ENCODE measurements at places on chromosomes 7 and 10.

- DNase-seq, result no peak
Observed at GRCh38 chr7:55019691-55020465, 1.1 kb downstream of the EGFR start.

DNA sequence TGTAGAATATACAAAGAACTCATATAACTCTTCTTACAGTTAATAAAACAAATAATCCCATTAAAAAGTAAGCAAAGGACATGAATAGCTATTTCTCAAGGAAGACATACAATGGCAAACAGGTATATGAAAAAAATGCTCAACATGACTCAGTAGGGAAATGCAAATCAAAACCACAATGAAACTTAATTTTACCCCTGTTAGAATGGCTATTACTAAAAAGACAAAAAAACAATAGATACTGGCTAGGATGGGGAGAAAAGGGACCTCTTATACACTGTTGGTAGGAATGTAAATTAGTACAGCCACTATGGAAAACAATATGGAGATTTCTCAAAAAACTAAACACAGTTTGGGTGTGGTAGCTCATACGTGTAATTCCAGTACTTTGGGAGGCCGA, 37.8 kb downstream of the HERPUD2 start:
- DNase-seq, result no peak

DNA sequence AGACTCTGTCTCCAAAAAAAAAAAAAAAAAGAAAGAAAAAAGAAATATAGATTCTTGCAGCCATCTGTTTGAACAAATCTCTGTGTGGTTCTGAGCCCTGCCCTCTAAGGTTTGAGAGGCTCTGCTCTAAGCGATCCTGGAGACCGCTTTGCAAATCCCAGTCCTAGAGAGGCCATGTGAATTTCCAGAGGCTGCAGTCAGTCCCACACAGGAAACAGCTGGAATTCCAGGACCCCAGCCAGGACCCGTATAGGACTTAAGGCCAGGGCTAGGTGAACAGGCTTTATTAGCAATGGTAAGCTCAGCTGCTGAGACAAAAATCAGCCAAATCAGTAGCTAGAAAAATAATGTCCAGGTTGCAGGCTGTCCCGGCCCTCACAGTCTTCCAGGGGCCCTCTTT, 154.8 kb downstream of the RPS24 start:
- no peak for DNase-seq

DNA sequence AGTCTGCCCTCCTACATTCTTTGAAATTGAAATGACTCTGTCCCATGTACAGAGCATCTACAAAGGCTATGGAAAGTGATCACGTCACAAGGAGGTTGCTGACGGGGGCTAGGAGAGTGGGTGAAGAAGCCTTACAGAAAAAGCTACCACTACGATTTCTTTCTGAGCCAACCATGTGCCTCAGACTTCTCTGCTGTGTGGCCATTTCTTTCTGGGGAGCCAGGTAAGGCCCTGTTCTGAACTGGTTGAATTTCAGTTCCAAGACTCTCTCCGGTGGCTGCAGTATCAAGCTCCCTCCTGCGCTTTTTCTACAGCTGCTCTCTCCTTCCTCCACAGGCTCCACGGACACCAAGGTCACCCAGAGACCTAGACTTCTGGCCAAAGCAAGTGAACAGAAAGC, 112.5 kb upstream of the PRSS1 start:
- DNase-seq, result peak; percentile 28

DNA sequence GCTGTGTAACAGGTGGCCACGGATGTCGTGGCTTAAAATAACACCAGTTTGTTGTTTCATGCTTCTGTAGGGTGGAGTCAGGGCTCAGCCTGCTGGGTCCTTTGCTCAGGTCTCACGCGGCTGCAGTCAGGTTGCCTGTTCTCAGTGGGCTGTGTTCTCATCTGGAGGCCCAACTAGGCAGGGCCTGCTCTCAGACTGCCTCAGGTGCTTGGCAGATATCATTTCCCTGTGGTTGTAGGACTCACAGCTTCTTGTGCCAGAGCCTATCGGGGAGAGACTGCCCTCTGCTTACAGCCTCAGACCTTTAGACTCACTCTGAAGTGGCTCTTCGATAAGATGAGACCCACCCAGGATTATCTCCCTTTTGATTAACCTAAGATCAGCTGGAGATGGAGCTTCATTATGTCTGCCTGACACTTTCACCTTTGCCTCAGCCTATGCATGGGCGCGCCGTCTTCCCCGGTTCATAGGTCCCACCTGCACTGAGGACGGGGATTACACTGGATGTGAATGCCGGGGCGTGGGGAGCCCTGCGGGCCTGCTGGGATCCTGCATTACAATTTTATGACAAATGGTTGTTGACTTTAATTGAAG, 55.3 kb downstream of the INPP5A start:
- no peak for DNase-seq

DNA sequence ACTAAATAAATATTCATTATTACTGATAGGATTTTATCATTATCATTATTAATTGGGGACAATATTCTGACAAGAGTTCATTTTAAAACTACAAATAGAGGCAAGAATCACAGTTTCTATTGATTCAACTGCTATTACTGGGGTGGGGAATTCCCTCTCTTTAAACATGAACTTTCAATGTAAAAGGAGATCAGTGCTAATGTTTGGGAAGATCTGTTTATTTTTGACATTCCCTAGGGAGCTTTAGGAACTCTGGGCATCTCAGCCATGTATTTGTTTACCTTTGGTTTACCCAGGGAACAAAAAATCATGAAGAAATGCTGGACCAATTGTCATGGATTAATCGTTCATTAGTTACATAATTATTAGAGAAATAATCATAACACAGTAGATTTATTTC, 443.2 kb upstream of the AKR1E2 start:
- no peak for DNase-seq

DNA sequence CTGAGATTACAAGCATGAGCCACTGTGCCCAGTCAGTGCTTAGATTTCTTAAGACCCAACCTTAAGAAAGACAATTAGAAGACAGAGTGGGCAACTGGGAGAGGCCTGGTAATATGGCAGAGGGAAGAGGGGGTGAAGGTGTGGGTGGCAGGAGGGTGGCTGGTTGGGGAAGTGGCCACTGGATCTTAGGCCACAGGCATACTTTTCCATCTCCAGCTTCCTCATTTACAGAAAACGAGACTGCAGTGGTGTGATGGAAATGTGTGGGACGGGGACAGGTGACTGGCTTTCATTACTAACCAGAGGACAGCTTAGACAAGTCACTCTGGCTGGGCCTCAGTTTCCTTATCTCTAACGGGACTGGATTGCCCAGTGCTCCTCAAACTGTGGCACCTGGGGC, 1.0 kb upstream of the FFAR4 start:
- no peak for DNase-seq

DNA sequence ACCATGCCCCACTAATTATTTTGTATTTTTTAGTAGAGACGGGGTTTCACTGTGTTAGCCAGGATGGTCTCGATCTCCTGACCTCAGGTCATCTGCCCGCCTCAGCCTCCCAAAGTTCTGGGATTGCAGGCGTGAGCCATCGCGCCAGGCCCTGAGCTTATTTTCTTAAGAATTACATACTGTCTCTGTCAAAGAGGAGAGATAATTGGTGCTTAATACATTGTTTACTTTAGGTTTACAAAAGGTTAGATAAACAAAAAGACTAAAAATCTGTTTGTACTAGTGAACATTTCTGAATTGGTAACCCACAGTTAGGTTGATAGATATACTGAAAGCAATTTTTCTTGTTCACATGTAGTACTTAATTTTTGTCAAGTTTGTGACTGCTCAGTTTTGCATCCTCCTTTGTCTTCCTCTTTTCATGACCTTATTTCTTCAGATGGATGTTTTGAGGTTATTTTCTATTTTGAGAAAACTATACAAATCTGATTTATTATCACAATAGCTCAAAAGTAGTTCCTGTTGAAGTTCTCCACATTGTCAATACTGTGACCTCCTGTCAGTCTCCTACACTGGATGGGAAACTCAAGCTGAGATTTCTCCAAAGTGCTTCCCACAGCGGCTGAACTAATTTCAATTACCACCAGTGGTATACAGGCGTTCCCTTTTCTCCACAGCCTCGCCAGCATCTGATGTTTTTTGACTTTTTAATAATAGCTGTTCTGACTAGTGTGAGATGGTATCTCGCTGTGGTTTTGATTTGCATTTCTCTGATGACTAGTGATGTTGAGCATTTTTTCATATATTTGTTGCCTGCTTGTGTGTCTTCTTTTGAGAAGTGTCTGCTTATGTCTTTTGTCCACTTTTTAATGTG, 22.5 kb downstream of the HHEX start:
- DNase-seq, result no peak

DNA sequence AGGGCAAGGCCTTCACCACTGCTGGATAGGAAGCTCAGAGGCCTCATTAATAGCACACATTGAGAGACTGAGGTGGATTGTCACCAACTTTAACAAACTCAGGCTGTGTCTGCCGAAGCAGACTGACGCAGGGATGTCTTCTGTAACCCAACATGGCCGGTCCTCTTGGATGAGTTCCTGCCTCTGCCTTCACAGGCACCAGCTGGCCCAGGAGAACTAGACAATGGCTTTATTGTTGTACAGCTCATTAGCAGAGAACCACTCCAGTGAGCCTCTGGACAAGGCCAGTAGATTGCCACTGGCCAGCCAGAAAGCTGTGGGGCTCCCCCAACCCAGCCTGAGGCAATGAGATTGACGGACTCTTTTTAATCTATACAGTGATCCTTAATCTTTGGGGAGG, 9.4 kb downstream of the NODAL start:
- DNase-seq, result no peak

DNA sequence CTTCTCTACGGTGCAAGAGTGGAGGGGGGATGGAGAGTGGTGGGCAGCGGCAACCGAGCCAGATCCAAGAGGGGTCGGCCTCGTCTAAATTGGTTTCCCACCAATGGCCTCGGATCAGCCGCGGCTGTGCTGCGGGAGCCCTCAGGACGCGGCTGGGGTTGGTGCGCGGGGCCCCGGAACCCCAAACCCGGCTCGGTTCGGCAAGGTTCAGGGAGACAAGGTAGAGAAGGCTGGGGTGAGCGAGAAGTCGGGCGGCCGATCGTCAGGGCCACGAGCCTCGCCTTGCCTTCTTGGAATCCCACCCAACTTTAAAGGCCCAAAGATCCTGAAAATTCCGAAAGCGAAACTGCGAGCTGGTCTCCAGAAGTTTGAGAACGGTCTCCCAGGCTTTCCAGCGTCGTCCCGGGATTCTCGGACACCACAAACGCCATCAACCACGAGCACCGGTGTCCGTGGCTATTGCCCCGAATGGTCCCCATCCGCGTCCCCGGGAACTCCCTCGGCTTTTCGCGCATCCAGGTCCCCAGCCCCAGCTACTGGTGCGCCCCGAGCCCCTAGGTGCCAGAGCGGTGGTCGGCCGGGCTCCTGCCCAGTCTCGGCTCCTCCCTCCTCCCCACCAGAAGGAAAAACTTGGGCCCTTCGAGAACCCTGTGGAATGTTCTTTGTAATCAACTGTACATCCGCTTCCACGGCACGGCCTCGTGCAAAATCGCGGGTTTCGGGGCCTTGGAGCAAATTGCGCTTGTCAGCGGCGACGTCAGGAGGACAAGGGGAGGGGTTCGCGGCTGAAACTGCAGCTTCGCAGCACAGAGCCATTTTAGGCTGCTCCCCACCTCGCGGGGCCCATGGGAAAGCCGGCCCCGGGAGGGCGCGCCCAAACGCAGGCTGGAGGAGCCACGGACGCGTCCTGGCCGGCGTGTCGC, 3.2 kb downstream of the SFMBT2 start:
- DNase-seq, result peak; percentile 65

DNA sequence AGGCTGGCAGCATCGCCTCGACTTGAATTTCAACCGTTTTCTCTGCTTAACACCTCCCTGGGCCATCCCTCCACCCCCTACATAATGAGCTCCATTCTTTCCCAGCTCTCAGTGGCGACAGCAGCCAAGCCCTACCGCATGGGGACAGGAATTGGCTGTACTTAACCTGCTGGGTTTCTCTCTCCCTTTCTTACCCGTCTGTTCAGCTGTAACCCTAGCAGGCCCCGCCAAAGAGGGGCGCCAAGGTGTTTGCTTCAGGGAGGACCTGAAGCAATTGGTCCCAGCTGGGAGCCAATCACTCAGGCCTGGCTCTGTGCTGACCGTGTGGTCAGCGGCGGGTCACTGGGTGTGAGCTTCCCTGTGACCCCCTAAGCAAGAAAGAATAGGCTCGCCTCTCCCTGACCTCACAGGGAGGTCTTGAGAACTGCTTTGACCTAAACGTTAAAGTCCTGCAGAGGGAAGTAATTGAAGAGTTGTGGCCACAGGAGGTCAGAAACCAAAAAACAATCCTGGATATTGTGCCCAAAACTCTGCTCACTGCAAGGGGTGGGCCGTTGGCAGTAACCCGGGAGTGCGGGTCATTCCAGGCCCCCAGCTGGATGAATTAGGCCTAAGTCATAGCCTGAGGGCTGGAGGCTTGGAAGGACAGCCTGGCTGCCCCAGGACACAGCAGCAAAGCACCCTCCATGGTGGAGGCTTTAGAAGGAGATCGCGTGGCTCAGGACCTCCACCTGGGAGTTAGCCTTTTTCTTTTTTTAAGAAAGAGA, 114.6 kb downstream of the ITIH5 start:
- no peak for DNase-seq

- no peak for DNase-seq
Observed at GRCh38 chr7:138455609-138456008, 4.5 kb upstream of the TRIM24 start.

- DNase-seq, result no peak
Observed at GRCh38 chr10:44316922-44317215, 68.0 kb downstream of the CXCL12 start.

GRCh38 chr10:55446441-55447002, 645.5 kb upstream of the PCDH15 start:
- no peak for DNase-seq

DNA sequence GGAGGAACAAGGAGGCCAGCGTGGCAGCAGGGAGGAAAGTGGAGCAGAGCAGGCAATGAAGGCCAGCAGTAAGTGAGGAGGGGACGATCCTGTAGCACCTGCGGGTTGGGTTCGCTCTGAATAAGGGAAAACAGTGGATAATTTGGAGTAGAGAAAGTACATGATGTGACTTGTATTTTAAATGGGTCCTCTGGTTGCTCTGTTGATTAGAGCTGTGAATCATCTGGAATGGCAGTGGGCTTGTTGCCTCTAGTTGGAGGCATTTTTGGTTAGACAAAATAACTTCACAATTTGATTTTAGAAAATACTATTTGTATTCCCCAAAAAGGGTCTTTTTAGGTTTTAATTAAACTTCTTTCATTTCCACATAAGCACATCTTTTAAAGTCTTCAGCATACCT, 277.4 kb downstream of the ARL4A start:
- DNase-seq, result no peak

GRCh38 chr7:452226-452751, 67.4 kb downstream of the PDGFA start:
- DNase-seq, result no peak

DNA sequence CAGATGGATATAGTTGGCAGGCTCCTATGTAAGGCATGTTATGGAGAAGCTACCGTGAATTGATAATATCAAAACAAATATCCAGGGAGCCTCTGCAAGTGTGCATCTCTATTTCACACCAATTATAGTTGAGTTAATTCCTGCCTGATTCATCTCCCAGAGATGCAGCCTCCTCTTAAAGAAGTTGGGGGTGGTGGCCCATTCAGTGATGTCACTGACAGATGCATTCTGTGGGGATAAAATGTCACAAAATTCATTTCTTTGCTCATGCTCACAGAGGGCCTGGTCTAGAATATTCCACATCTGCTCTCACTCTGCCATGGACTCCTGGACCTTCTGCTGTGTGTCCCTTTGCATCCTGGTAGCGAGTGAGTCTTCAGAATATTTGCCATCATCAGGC, 189.1 kb upstream of the PRSS1 start:
- no peak for DNase-seq

- DNase-seq, result no peak
Observed at GRCh38 chr7:41134300-41135255, 568.3 kb downstream of the INHBA start.

All from CD4-positive, alpha-beta T cell treated with Interleukin-17A for 4 hours (primary cell).